ENCODE measurements at places on chromosomes 4 and X. TPM values are rescaled to one million over a fixed set of nuclear protein-coding genes. Genes with fewer than 3 reads are reported as not detected.
A peak's percentile ranks its signal among the peaks of the same experiment; 100 is the strongest.

GRCh38 chr4:102596532-102596931 lies 95.4 kb downstream of the NFKB1 start:
- DNase-seq = no peak

The SSX2B gene
- not detected for total RNA-seq

The KIAA1210 gene
- total RNA-seq = 0.18 TPM

DNA sequence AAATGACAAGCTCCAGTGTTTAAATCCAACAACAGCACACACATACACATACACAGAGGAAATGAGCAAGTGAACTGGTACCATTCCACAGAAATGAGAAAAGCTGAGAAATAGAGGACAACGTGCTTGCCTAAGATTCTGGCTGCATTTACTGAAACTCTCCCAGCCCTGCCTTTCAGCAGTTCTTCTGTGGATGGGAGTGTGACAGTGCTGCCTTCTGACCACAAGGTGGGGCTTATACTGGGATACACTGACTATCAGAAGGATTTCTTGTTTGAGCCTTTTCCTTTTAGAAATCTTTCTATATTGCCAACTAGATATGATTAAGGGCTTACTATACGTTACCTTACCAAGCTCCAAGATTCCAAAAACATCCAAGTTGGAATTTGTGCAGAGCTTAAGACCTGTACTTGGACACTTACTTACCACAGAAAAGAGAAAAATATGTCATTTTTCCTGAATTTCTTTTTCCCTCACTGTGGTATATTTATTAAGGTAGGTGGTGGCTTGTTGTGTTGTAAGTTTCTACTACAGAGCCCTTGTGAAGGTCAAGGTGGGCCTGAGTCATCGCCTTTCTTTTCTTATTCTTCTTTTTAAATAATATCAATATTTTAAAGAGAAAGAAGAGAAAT lies 10.7 kb upstream of the CXCL8 start:
- peak; percentile 85 for DNase-seq

GRCh38 chrX:115632455-115632854 lies 71.5 kb downstream of the PLS3 start:
- no peak for DNase-seq

DNA sequence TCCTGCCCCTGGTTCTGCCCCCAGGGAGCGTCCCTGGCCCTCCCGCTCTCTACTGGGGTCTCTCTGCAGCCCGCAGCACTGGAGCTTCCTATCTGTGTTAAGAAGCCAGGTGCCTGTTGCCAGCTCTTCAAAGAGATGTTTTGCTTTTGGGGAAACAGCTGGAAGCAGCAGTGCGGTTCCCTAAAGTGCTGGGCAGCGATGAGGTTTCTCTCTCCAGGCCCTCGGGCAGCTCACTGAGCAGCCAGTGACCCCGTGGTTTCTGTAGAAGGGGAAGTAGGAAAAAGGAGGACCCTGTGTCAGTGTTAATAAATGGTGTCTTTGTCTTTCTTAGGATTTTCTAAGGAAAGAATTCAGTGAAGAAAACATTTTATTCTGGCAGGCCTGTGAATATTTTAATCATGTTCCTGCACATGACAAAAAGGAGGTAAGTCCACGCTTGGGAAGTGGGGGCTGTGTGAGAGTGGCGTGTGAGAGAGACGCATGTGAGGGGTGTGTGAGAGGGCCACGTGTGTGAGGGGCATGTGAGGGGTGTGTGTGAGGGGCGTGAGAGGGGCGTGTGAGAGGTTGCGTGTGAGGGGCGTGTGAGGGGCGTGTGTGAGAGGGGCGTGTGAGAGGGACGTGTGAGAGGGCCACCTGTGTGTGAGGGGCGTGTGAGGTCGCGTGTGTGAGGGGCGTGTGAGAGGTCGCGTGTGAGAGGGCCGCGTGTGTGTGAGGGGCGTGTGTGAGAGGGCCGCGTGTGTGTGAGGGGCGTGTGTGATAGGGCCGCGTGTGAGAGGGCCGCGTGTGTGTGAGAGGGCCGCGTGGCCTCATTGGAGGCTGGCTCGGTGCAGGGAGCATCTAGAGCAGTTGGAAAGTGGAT lies 27.1 kb upstream of the HGFAC start:
- peak; percentile 62 for DNase-seq

The HAUS7 gene
- total RNA-seq = 20.0 TPM

DNA sequence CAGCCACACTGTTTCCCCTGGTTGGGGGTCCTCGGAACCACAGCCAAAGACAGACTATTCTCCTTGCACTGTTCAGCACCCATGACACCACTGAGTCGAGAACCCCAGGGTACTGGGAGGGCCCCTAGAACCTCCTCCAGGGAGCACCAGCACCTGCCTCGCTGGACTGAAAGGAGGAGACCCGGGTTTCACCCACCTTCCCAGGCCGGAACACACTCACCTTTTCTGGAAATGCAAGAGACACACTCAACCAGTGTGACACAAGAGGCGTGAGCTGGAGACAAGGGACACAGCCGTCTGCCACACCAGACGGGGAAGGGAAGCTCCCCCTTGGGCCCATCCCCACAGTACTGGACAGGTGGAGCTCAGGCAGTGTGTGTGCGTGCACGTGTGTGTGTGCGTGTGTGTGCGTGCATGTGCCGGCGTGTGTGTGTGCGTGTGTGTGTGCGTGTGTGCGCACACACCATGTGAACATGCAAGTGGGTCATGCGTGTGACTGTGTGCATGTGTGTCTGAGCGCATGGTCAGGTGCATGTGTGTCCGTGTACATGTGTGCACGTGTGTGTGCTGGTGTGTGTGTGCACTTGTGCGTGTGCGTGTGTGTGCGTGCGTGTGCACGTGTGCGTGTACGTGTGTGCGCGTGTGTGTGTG lies 128.8 kb upstream of the NKX1-1 start:
- DNase-seq = no peak

DNA sequence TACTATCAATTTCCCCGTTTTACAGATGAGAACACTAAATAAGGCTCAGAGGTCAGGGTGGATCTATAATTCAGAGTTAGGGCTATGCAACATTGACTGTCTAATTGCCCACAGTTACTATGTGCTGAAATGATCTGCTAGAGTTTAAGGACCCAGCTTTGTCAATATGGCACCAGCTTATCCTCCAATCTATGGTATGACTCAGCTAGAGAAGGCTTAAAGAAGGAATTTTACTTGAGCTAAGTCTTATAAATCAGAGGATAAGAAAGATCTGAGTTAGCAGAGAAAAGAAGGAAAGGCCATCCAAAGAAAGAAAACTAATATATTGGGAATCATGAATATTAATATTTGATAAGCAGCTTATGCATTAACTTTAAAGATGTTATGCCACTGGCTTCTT lies 78.1 kb downstream of the ASB9 start:
- DNase-seq = no peak

DNA sequence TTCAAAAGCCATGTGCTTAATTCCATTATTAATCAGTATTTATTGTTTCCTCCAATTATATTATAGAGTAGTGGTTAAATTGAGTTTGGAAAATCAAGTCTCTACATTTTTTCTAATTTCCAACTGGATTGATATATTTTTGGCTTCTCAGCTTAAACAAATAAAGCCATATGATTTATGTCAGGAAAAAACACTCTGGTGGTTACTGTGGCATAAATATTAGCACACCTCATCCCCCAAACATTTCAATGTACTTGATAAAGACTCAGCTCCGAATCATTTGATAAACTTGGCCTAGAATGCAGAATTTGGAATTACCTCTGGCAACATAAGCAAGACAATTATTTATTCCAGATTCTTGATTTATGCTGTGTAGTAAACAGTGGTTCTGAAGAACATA lies 2313.8 kb downstream of the ARAP2 start:
- no peak for DNase-seq

DNA sequence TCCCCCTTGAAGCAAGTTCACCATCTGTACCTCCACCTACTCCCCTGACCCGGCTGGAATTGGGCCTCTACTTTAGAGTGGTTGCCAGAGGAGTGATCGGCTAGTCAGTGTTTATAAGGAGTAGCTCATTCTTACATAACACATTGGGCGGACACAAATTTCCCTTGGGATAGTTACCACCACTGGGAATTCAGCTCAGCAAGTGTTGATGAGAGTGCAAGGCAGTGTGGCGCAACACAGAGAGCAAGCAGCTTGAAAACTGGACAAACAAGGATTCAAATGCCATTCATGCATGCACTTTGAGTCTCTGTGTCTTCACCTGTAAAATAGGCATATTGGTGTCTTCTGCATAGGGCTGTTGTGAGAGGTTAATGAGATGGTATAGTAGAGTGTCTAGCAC lies 92.7 kb downstream of the STK32B start:
- no peak for DNase-seq

DNA sequence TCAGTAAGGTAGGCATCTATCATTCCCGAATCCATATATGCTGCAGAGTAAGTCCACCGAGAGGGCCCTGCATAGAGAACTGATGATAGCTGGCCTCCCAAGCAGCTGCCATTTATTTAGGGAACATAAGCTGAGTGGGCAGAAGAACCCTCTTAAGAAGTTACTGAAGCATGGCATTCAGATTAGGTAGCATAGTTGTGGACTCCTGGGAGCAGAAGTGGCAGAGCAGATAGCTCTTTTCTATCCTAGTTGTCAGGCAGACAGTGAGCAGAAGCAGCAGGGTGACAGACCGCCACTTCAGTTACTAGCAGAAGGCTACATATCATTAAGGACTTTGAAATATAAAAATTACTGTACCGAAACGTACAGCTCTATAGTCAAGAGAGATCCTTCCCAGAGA lies 454.7 kb downstream of the PPP4R3C start:
- no peak for DNase-seq

DNA sequence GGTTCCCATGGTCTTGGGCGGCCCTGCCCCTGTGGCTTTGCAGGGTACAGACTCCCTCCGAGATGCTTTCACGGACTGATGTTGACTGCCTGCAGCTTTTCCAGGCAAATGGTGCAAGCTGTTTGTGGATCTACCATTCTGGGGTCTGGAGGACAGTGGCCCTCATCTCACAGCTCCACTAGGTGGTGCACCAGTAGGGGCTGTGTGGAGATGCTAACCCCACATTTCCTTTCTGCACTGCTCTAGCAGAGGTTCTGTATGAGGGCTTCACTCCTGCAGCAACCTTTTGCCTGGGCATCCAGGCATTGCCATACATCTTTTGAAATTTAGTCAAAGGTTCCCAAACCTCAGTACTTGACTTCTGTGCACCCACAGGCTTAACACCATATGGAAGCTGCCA lies 176.1 kb downstream of the DCAF12L1 start:
- DNase-seq = no peak

The SPATA18 gene
- total RNA-seq = 2.7 TPM

The P2RY10 gene
- 0.84 TPM for total RNA-seq

DNA sequence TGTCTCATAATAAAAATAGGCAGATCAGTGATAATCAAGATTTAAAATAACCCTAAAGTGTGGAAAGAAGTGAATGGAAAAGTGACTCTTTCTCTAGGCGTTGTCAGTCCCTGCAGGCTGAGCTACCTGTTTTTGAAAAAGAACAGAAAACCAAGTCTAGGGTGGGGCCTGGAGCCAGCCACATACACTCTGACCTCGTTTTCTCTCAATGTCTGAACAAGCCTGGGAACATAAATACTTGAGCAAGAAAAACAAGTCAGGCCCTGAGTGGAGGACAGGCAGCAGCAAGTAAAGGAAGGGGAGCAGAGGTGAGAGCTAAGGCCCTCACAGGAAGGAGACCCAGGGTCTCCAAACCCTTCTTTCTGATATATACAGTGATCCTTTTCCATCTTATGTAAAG lies 91.7 kb upstream of the HPF1 start:
- DNase-seq = no peak

GRCh38 chr4:180688480-180688879 lies 1554.7 kb upstream of the TENM3 start:
- DNase-seq = no peak

DNA sequence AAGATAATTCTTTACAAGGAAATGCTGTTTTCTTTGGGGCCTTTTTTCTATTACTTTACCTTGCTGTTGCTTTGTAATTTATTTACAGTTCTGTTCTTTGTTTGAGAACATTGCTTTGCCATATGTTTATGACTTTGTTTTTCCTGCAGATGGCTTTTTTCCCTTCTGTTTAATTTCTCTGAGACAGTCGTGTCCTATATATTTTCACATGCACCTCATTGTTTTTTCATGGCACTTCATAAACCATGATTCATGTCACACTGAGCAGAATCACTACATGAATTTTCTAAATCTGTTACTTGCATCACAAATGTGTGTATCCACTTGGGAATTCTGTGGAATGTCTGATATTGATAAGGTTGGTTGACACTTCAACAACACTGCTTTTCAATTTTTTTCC lies 33.0 kb upstream of the PNPLA4 start:
- no peak for DNase-seq

The IL2 gene
- total RNA-seq = not detected

GRCh38 chr4:139210486-139210885 lies 33.5 kb upstream of the ELF2 start:
- DNase-seq = no peak

DNA sequence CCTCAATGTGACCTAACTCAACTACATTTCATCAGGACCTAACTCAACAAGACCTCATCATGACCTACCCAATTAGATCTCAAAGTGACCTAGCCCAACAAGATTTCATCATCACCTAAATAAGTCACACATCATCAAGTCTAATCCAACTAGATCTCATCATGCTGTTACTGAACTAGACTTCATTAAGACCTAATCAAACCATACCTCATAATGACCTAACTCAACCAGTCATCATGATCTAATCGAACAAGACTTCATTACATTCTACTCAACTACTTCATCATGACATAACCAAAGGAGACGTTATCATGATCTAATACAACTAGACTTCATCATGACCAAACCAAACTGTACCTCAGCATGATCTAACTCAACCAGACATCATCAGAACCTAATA lies 82.8 kb downstream of the DHRSX start:
- DNase-seq = no peak

GRCh38 chrX:867502-867901 lies 236.9 kb downstream of the SHOX start:
- DNase-seq = no peak

DNA sequence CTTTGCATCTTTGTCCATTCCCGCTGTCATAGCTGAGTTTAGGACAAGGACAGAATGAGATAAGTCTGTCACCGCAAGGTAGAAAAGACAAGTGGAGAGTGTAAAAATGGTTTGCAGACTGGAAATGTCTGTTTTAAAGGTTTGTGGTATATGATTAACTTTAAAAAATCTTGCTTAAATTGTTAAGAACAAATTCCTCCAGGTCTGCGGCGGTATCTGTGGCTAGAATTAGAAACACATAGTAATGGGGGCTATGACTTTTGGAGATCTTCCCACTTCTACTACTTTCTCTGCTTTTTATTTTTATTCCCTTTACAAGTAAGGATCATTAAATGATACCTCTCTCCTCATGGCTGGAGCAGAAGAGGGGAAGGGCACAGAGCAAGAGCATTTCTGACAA lies 92.2 kb downstream of the MID1IP1 start:
- no peak for DNase-seq

The FABP2 gene
- total RNA-seq = not detected

The GPC3 gene
- 271 TPM for total RNA-seq

GRCh38 chrX:118901991-118902390 lies 72.4 kb upstream of the LONRF3 start:
- DNase-seq = no peak

The TLR1 gene
- 4.7 TPM for total RNA-seq

- DNase-seq = no peak
Measured at GRCh38 chr4:24878636-24879016, 34.2 kb downstream of the CCDC149 start.
